Right forelimb (tissue), 1 donor: ENCODE measurements at places on chromosomes 4 and X.

GRCh38 chr4:3345384-3345783 is 52.6 kb downstream of the RGS12 start:
- DNase-seq, result no peak

- no peak for DNase-seq
Observed at GRCh38 chr4:185969657-185970056, 99.3 kb upstream of the TLR3 start.

- DNase-seq, result no peak
Observed at GRCh38 chr4:141350122-141350905, 129.6 kb downstream of the ZNF330 start.

- DNase-seq, result no peak
Observed at GRCh38 chr4:58776627-58777026, 1666.4 kb upstream of the IGFBP7 start.

GRCh38 chrX:16633754-16634153 is 16.2 kb upstream of the S100G start:
- DNase-seq, result no peak

- DNase-seq, result no peak
Observed at GRCh38 chr4:105715692-105716278, 7.2 kb downstream of the GSTCD start.

GRCh38 chrX:107730991-107731766 is 44.4 kb downstream of the TSC22D3 start:
- no peak for DNase-seq

GRCh38 chrX:134623293-134624045 is 34.8 kb downstream of the PLAC1 start:
- DNase-seq, result no peak

DNA sequence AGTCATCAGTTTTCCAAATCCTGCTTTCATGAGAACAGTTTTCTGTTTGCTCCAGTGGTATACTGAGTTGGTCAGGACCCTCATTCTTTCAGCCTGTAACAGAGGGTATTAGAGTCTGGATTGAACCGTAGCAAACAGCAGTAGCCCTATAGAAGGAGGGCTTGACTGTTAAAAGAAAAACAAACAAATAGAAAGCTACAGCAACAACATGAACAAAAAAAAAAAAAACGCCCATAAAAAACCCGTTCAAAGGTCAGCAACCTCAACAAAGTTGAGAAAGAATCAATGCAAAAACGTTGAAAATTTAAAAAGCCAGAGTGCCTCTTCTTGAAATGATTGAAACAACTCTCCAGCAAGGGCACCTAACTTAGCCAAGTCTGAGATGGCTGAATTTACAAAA is 64.7 kb upstream of the UGT2B10 start:
- DNase-seq, result no peak

GRCh38 chr4:24889991-24890390 is 22.9 kb downstream of the CCDC149 start:
- DNase-seq, result no peak

- no peak for DNase-seq
Observed at GRCh38 chr4:94759767-94760211, 2.0 kb downstream of the BMPR1B start.

DNA sequence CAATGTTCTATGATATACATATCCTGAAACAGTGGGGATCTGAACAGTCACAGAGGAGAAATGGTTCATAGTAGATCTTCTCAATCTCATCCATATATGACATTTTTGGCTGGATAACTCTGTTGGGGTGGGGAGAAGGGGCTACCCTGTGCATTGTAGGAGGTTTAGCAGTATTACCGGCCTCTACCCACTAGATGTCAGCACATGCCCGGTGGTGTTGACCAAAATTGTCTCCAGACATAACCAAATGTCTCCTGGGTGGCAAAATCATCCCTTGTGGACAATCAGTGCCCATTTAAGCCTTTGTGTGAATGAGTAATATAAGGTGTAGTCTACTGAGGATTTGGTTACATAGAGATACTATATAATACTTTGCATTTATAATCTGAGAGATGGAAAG is 89.9 kb downstream of the PLS3 start:
- peak; percentile 43 for DNase-seq

GRCh38 chrX:45614853-45615252 is 414.2 kb upstream of the DIPK2B start:
- DNase-seq, result no peak

DNA sequence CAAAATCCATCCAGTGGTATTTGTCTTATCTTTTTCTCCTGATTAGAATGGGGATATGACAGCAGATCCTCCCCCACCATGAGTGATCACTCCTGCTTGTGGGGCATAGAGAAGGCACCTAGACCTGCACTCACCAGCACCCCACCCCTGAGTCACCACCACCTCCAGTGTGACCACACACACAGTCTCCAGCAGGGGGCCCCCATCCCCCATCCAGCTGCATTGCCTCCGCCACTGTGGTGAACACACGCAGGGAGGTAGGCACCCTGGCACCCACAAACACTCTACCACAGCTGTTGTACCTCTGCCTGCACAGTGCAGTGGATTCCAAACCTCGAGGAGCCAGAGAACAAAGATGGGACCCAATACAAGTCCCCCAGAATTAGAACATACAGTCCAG is 9.0 kb upstream of the MAGEA8 start:
- DNase-seq, result no peak

- no peak for DNase-seq
Observed at GRCh38 chr4:22884157-22884556, 191.4 kb downstream of the GBA3 start.

- DNase-seq, result no peak
Observed at GRCh38 chrX:6681521-6682145, 146.7 kb upstream of the VCX3A start.

DNA sequence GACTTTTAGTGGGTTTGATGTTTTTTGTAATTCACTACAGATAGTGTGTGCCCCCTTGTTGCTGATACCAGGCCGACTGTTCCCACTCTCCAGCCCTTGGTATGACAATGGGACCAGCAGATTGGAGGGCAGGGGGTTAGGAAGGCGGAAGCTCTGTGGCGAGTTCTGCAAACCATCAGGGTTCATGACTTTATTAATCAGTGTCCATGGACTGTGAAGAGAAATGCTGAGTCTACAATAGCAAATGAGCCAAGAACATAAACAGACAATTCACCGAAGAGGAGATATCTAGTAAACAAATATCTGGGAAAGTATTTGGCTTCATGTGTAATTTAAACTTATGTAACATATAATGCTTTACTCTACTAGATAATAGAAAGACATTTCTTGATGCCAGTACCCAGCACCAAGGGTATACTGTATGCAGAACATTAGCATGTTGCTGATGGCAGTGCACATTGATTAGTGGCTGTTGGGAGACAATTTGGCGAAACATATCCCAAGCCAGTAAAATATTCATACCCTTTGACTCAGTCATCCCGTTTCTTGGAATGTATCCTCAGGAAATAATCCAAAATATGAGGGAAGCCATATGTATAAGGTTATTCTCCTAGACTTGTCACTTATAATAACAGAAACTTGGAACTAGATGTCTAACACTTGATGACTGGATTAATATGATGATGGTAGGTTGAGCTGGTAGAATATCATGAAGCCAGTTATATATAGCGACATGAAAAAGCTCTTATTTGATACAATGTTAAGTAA is 169.4 kb downstream of the PTTG2 start:
- no peak for DNase-seq

- no peak for DNase-seq
Observed at GRCh38 chr4:6620891-6621555, 19.5 kb upstream of the MRFAP1 start.

DNA sequence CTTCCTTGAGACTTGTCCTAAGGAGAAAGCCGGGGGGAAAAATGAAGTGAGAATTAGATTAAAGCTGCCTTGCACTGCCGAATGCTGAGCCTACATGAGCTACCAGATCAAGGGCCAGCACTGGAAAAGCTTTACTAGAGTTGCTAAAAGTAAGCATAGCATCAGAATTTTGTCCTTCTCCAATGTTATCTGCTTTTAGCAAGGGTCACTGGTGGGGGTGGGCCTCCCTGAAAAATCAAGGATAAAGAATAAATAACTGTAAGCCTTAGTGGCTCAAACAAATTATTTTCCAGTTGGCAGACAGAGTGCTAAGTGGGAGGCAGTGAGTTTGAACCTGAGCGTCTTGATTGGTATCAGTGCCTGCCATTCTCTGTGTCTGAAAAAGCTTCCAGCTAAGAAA is 310.5 kb upstream of the PITX2 start:
- DNase-seq, result no peak

DNA sequence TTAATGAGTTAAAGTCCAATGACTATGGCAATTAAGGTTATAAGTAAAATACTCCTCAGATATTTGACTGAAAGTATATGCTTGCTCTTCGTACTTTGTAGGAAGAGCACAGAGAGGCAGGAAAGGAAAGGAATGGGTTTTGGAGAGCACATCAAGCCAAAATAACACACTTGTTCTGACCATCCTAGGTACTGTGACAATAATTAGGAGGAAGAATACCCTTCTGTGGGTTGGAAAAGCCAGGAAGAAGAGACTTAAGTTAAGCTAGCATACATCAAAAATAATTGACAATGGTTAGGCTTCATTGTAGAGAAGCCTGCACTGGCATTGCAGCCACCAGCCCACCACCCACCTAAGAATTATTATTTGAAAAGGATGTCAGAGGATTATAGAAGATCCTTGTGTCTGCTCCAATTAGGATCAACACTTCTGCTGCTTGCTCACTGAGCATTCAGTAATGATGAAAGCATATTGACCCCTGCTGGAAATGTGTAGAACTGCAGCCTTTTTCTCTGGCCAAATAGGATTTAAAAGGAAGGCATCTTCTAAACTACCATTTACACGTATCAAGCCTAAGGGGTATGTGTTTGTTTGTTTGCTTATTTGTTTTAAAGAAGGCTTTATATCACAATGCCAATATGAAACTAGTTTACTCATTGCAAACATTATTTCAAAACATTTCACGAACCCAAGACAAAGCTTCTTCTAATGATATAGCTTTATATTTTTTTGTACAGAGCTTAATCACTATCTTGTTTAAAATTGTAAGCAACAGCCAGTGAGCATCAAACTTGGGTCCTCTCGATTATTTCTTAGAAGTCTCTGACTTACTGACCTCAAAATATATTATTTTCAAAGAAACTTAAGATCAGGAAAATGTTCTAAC is 286.2 kb upstream of the TET2 start:
- DNase-seq, result peak; percentile 47

DNA sequence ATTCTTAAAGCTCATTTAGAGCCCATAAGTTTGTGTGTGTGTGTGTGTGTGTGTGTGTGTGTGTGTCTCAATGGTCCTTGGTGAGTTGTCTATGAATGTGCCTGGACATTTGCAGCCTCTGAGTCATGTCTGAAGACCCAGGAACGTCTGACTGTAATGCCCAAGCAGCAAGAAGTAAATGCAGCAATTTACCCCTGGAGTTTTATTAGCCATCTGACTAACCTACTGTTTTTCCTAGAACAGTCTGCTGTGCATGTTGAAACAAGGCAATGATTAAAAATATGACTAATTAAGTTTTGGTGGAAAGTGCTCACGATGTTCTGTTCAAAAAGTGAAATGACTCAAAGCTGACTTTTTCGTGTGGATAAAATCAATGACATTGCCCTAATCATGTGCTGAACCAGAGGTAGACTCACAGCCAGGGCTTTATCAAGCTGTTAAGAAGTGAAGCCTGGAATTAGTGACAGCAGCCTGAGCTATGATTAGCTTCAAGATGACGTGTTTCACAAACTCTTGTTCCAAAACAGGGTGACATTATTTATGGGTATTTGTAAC is 201.6 kb downstream of the CPE start:
- DNase-seq, result no peak

- DNase-seq, result no peak
Observed at GRCh38 chrX:150157291-150157690, 205.8 kb upstream of the MAMLD1 start.

- DNase-seq, result peak; percentile 53
Observed at GRCh38 chrX:55907968-55908607, 190.5 kb downstream of the RRAGB start.

DNA sequence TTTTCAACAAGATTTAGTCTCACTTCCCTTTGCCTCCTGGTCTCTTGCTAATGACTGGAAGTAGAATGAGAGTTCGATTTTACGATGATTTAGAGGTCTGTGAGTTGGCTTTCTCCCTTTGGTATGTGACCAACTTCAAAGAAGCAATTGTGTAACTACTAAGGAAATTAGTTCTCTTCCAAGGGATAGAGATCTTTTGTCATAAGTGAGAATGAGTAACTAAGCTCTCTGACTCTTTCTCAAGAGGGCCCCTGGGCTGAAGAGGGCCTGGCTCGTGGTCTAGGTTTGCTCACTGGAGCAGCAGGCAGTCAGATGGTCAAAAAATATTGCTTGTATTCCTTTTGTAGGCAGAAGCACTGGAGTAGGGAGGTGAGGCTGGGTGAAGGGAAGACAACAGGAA is 176.3 kb downstream of the ENOX2 start:
- DNase-seq, result no peak

GRCh38 chr4:188372829-188373228 is 233.6 kb downstream of the TRIML1 start:
- DNase-seq, result no peak

GRCh38 chrX:34343001-34343400 is 210.9 kb upstream of the FAM47A start:
- no peak for DNase-seq

GRCh38 chr4:181528570-181529184 is 714.5 kb upstream of the TENM3 start:
- peak; percentile 82 for DNase-seq

GRCh38 chr4:10267066-10267465 is 150.5 kb upstream of the WDR1 start:
- no peak for DNase-seq

DNA sequence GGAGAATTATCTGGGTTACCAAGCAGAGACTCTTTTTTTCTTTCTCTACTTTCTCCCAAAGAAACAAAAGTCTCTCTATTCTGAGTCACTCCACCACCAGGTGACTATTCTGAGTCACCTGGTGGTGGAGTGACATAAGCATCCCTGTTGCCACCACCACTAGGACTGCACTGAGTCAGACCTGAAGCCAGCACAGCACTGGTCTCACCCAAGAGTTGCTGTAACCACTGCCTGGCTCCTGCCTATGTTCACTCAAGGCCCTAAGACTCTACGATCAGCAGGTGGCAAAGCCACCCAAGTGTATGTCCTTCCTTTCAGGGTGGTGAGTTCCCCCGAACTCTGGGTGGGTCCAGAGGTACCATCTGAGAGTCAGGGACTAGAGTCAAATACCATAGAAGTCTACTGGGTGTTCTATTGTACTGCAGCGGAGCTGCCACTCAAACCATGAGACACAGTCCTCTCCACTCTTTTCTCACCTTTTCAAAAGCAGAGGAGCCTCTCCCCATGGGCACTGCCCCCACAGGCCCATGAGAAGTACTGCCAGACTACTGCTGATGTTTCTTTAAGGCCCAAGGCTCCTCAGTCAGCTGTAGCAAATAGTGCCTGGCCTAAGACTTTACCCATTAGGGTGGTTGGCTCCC is 209.6 kb upstream of the IRS4 start:
- DNase-seq, result no peak
